ENCODE measurements at places on chromosomes 13 and 19.

- DNase-seq = no peak
These were observed 32.9 kb downstream of the FLT3 start for GRCh38 chr13:28067491-28067890.

DNA sequence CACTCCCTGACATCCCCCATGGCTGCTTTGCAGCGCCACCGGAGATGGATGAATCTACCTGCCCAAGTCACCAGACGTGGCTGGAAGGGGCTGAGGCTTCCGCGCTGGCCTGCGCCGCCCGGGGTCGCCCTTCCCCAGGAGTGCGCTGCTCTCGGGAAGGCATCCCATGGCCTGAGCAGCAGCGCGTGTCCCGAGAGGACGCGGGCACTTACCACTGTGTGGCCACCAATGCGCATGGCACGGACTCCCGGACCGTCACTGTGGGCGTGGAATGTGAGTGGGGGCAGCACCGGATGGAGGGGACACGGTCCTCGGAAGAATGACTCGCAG is 4.6 kb downstream of the ICAM5 start:
- DNase-seq = no peak

DNA sequence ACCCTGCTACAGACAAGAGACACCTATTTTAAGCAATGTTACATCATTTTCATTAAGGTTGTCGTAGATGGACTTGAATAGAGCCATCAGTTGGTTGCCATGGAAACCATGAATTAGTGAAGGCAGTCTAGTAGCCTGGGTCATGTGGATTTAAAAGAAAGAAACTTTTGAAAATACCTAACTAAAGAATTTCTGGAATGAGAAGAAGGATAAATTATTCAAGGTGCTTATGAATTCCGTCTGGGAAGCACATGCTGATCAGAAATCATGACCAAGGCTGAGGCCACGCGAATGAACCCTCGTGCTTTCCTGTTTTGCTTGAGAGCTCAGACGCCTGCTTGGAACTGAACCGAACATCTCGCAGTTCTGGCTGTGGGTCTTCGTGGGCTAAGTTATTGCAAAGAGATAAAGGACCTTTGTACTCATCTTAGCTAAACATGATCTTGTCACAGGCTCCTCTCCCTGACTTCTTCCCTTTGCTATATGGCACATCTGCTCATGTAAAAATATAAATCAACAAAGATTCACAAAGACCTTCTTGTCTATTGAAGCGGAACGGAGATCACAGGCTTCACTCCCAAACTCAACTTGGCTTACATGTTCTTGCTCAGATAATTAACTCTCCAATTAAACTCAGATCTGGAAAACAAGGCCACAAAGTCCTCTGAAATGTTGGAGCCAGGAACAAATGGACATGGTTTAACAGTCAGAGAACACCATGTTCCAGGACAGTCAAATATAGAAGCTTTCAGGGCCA is 140.2 kb downstream of the NUFIP1 start:
- DNase-seq = no peak

DNA sequence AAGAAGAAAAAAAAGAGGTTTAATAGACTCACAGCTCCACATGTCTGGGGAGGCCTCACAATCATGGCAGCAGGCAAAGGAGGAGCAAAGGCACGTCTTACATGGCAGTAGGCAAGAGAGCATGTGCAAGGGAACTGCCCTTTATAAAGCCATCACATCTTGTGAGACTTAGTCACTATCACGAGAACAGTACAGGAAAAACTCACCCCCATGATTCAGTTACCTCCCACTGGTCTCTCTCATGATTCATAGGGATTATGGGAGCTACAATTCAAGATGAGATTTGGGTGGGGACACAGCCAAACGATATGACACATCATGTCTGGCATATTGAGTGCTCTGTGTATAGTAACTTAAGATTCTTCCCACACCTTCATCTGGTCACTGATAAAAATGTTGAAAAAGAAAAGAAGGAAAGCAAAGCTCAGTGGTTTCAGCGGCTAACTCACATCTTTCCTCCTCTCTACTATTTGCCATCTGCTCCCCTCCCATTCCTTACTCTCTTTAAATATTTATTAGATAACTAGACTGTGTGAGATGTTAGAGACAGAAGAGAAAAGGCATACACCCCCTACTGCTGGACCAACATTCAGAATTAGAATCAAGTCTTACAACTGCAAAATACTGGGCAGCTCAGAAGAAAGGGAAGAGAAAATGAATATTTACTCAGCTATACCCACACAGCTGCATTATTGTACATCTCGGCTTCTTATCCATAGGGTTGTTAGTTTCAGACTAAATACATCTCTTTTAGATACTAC is 60.1 kb upstream of the AKAP11 start:
- no peak for DNase-seq
